8988T (cell line): ENCODE measurements at places on chromosomes 5 and 9.

DNA sequence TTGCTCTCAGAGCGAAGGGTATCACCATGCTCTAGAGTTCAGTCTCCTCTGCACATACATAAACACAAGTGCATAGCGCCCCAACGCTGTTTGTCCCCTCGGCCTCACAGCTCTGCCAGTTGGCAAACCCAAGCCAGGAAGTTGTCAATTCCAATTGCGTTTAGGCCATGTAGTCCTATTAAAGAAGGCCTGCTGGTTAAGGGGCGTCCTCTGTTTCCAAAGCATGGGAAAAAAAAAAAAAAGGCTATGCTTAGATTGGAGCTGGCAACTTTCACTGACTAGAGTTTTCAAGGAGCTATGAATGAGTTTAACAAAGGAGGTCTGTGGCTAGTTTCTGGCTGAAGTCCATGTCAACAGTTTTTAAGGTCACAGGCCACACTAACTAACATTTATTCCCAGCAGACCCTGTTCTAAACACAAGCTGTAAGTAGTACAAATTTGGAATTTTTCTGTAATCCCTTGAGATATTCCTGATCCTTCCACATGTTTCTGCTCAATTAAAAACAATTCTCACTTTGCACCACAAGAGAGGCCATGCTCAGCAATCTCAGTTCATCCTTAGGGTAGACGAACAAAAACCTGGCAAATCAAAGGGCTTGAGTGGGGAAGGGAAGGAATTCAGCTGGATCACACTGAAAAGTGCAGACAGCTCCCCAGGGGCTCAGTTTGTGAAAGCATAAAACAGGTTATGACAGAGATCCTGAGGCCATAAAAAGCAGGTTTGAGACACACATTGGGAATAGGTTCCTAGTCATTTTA lies 187.7 kb downstream of the DENND1A start:
- no peak for DNase-seq

GRCh38 chr5:81848362-81848880 lies 97.5 kb upstream of the SSBP2 start:
- no peak for DNase-seq

DNA sequence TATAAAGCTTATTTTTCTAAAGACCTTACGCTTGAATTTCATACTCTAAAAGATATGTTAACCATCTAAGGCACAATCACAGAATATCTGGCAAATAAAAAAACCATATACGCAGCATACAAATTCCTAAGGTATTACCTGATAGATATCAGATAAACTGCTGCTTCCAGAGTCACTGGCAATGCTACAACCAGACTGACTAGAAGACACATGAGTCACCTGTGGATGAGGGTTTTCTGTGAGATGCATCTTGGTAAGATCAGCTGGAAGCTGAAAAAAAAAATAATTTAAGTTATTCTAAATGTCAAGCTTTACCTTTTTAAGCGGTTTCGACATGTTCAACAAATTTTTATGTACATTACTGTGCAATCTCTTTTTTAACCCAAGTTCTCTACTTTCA lies 113.8 kb downstream of the RAPGEF6 start:
- DNase-seq, result no peak

DNA sequence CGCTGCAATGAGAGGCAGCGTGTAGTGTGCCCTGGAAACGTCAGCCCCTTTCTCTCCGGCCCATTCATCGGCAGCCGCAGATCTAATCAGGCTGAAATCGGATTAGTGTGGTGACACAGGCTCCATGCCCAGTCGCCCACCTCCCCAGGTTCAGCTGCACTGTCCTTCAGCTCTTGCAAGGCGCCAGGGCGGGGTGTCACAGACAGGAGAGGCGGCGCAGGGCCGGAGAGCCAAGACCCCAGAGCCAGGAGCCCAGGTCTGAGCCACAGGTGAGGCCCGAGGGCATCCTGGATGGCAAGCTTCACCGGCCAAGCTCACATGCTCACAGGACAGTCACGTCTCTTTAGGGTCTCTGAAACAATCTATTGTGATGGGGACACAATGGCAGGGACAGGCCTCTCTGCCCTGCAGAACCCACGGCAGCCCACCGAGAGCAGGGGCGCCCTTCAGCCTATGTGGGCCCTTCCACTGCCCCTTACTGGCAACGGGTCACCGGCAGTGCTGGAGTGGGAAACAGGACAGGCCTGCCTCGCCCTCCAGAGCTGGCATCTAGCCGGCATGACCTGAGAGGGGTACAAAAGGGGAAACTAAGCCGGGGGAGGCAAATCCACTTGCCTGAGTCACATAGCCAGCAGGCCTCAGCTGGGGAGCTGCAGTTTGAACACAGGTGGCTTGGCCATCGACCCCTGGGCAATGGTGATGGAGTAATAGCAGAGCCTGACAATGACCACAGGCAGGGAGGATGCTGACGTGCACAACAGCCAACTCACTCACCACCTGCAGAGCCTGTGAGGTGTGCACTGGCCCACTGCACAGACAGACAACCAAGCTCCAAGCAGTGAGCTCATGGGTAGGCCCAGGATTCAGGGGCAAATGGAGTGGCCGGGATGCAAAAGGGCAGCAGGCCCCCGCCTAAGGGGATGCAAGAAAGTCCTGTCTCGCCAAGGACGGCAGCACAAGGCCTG lies 48.1 kb downstream of the VAV2 start:
- DNase-seq, result no peak

DNA sequence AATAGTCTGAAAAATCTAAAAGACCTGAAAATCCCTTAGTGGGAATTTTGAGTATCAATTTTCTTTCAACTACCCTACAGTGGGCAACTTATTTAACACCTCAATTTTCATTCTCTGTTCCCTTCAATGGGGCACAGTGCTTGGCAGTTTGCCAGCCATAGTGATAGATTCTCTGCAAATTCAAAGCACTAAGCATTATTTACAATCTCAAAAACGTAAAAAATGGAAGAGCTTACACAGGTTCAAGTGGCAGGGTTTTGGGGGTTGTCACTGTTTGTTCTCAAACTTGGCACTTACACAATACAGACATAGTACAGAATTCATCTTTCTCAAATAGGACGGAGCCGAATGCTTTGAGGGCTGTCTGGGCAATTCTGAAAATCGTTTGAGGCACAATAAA lies 515.0 kb downstream of the EFNA5 start:
- no peak for DNase-seq
